ENCODE measurements at places on chromosomes 16 and 17.
A peak's percentile ranks its signal among the peaks of the same experiment; 100 is the strongest.

DNA sequence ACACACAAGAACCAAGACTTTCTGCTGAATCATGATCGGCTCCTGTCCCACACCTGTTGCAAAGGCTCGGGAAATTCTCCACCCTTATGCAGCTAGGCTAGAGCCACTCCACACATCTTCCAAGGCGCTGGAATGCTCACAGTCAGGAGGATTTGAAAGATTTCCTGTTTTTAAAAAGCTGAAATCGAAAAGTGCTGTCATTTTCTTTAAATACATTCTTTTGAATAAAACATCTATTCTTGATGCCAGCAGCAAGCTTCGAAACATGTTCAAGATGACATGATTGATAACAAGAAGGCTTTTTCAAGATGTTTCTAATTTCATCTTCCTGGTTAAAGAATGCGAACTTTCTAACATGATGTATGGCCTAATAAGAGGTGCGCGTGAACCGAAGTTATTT is 219.7 kb upstream of the CDH5 start:
- DNase-seq = no peak

DNA sequence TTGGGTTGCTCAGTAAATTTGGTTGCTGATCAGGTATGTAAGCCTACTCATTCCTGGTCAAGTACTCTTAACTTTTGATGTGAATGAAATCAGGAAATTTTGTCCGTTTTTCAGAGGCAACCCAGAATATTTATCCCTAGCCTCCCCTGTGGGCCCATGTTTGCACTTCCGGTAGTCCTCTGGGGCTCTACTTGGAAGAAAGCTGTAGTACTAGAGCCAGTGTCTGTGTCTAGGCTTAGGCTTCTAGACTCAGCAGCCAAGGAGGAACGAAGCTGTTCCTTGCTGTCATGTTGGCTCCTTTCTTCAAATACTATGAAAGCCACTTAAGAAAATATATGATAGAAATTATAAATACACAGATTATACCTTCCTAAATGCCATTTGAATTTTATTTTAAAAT is 21.2 kb downstream of the ESRP2 start:
- DNase-seq = no peak

- DNase-seq = peak; percentile 13
Measured at GRCh38 chr16:57804111-57804837, 2.0 kb upstream of the KIFC3 start.

GRCh38 chr17:61395409-61395982 is 4.1 kb upstream of the TBX2 start:
- DNase-seq = no peak

DNA sequence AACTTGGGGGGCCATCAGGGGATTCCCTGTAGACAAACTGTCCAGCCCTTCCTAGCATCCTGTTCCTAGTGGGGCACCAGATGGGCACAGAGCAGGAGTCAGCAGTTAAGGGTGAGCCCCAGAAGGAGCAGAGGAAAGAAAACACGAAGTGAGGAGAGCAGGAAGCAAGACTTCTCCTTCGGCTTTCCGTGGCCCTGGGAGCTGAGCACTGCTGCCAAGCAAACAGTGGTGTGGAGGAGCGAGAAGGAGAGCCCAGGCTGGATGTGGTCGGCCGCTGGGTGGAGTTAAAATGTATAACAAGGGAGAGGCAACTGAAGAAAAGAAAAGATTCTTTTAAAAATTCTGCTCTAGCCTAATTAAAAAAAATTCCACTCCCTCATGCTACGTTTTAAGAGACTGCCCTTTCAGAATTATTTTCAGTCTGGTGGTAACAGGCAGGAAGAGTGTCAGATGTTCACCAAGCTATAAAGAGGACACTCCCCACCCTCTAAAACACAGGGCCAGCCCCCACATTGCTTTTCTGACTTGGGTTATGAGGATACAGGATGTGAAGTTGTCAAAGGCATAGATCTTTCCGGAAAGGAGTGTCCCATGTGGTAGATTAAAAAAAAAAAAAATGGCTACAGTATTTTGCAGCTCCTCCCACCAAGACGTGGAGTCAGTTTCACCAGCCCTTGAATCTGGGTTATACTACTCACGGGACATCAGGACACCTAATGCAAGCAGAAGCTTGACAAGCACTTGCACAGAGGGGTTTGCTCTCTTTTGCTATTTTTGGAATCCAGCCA is 74.9 kb upstream of the ZFHX3 start:
- DNase-seq = peak; percentile 39

- no peak for DNase-seq
Measured at GRCh38 chr17:63015824-63016223, 49.8 kb downstream of the TANC2 start.

- DNase-seq = no peak
Measured at GRCh38 chr16:70701998-70702397, 16.1 kb upstream of the MTSS2 start.

DNA sequence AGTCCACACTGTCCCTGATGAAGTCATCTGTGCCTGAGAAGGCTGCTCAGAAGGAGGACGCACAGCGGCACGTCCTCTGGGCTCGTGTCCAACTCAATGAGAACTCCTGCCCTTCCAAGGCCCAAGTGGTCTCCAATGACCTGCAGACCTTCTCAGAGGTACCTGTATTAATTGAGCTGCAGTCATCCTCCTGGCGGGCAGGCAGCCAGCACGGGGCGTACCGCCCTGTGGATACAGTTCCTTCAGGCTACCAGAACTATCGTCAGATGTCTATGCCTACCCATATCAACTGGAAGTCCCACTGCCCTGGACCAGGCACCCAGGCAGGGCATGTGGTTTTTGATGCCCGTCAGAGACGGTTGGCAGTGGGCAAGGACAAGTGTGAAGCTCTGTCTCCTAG is 2.9 kb upstream of the TMEM102 start:
- DNase-seq = no peak

DNA sequence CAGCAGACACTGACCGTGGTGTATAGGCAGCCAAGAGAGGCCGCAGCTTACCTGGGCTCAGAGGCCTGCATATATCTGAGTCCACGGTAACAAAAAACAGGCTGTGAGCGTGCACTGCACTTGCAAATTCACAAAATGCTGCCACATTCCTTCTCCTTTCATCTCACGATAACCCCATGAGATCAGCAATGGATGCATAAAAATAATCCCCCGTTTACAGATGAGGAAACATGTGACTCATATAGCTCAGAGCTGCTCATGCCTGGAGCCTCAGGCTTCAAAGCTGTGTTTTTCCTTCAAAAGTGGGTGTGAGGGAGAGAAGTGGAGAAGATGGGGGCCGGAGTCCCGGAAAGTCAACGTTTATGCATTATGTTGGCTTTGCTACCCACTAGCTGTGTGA is 118.3 kb upstream of the FOXF1 start:
- no peak for DNase-seq
